ENCODE measurements at places on chromosomes 4 and X.
A peak's percentile ranks its signal among the peaks of the same experiment; 100 is the strongest.

DNA sequence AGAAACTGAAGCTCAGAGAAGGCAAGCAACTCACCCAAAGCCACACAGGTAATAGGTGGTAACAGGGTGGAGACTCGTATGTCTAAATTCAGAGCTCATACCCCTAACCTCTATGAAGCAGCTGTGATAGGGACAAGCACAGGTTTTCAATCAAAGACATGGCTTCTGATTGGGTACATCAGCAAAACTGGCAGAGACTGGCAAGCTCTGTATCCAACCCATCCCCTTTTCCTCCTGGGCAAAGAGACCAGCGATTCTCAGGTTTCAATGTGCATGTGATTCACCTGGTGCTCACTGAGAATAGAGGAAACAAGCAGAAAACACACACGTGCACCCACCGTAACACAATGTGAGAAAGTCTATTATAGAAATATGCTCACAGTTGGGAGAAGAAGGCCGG lies 153.0 kb downstream of the SMIM20 start:
- DNase-seq = no peak

GRCh38 chrX:20211261-20211786 lies 55.4 kb downstream of the RPS6KA3 start:
- no peak for DNase-seq

DNA sequence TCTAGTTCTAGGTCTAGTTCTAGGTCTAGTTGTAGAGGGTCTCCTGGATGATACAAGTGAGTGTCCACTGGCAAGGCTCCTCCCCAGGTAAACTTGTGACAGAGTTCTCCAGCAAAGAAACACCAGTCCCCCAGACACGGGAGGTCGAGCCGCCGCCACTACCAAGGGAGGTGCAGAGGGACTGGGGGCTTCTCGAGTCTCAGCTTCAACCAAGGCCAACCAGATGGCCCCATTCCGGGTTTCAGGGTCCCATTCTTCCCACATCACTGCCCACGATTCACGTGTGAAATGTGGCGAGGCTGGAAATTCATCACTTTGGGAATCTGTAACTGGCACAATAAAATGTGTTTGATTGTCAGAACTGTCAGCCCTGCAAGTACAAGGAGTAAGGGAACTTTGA lies 37.5 kb downstream of the TKTL1 start:
- no peak for DNase-seq

- DNase-seq = no peak
Observed at GRCh38 chr4:86919561-86920223, 15.1 kb upstream of the AFF1 start.

DNA sequence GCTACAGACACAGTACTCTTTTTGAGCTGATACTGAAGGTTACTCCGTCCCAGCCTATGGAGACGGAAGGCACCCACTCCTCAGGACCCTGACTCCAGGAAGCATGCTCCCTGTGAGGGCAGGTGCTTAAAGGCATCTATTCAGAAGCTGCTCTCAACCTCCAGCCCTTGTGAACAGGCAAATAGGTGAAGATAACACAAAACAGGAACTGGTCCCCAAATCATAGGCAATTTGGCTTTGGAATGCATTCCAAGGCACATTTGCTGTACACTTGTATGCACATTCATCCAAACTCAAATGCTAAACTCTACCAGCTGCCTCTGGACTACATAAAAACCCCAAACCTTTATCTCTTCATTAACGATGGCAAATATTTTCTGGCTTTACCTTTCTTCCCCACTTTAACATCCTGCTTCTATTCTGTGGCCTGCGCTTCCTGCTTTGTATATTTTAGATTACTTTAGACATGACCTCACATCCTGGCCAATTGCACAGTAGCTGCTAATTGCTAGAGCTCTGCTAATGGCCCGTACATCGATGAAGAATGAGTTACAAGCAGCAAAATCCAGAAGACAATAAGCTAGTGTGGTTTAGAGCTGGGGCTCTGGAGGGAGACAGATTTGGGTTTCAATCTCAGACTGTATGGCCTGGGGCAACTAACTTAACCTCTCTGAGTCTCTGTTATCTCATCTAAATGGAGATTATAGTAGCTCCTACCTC lies 3.2 kb downstream of the SEL1L3 start:
- no peak for DNase-seq

DNA sequence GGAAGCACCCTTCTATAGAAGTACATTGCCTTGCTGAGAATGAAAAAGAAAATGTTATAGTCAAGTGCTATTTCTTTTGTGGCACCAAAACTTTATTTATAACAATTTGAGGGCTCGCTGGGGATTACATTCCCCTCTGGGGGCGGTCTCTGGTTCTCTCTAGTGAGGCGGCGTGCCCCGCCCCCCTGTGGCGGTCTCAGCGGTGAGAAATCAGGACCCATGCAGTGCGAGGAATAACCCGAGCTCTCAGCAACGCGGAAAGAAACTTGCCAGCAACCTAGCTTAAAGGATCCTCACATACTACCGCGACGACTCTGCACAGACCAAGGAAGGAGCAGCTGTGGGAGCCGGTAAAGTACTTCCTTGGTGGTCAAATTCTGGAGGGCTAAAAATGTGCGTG lies 83.4 kb upstream of the SHISA3 start:
- DNase-seq = no peak

DNA sequence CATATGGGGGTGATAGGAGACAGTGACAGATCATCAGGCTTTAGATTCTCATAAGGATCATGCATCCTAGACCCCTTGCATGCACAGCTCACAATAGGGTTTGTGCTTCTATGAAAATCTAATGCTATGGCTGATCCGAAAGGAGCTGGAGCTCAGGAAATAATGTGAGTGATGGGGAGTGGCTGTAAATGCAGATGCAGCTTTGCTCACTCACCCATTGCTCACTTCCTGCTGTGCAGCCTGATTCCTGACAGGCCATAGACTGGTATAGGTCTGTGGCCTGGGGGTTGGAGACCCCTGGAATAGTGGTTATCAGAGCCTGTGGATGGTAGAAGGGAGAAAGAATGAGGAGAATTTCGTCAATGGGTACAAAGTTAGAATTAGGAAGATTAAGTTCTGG lies 2751.1 kb downstream of the ARAP2 start:
- DNase-seq = no peak

DNA sequence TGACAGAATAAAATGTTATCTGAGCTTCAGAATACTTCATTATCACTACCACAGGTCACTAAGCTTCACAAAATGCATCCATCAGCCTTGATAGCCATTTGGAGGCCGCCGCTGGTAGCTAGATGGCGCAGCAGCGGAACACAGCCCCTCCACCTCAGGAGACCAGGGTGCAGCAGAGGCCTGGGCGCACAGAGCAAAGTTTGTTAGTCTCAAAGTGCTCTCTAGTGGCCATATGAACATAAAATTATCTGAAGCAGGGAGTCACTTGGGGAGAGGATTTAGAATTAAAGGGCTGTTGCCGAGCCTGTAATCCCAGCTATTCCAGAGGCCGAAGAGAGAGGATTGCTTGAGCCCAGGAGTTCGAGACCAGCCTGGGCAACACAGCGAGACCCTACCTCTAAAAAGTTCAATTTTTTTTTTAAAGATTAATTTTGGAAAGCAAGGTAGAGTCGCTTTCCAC lies 8.1 kb upstream of the DCTD start:
- DNase-seq = peak; percentile 94

DNA sequence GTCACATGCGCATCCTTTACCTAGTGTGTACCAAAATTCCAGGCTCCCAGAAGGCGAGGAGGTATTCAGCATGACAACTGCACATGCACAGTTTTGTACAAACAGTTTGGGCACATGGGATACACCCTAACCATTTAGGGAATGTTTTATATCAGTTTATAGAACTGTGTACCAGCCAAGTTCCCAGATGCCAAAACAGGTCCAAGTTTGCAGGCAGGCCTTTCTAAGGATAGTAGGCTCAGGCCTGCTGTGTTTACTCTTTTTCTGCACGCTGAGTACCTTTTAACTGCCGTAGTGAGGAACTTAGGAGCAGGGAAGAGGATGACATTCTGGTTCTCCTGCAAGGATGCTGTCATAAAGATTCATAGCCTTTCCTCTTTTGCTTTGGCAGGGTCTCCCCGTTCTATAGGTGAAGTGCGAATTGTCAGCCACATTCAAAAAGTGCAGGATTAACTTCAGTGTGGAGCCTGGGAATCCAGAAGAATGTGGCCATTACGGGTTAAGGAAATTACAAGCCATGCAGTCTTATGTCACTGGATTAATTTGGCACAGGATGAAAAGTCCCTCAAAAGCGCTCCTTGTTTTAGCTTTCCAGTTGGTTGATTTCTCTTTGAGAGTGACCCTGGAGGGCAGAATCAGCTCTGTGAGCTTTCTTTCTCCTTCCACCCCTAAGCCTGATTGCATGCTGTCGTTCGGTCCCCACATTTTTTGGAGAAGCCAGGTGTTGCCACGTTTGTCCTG lies 259.8 kb downstream of the ARHGAP10 start:
- no peak for DNase-seq

GRCh38 chrX:70201732-70202131 lies 24.4 kb downstream of the DGAT2L6 start:
- no peak for DNase-seq

DNA sequence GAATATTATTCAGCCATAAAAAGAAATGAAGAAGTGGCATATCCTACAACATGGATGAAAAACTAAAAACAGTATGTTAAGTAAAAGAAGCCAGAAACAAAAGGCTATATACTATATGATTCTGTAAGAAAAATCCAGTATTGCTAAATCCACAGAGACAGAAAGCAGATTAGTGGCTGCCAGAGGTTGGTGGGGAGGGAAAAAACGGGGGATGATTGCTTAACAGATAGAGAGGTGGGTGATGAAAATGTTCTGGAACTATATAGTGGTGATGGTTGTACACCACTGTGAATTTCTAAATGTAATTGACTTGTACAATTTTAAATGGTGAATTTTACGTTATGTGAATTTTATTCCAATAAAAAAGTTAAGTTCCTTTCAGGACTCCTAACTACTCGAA lies 157.6 kb upstream of the SH3RF1 start:
- DNase-seq = no peak

DNA sequence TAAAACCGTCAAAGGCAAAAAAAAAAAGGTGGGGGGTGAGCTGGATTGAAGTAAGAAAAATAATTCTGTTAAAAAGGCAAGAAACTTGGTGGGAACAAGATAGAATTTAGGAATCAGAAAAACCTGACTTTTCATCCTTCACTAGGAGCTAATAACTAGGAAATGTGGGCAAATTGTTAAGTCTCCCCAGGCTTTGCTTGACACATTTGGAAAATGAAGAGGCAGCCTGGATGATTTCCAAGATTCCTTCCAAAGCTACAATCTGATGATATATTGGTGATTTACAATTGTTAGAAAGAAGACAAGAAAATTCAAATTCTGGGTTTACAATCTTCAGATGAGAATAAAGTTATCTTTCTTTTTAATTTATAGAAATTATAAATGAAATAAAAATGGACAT lies 1062.5 kb downstream of the ADGRL3 start:
- DNase-seq = no peak

GRCh38 chr4:82529322-82529721 lies 32.5 kb downstream of the TMEM150C start:
- no peak for DNase-seq

DNA sequence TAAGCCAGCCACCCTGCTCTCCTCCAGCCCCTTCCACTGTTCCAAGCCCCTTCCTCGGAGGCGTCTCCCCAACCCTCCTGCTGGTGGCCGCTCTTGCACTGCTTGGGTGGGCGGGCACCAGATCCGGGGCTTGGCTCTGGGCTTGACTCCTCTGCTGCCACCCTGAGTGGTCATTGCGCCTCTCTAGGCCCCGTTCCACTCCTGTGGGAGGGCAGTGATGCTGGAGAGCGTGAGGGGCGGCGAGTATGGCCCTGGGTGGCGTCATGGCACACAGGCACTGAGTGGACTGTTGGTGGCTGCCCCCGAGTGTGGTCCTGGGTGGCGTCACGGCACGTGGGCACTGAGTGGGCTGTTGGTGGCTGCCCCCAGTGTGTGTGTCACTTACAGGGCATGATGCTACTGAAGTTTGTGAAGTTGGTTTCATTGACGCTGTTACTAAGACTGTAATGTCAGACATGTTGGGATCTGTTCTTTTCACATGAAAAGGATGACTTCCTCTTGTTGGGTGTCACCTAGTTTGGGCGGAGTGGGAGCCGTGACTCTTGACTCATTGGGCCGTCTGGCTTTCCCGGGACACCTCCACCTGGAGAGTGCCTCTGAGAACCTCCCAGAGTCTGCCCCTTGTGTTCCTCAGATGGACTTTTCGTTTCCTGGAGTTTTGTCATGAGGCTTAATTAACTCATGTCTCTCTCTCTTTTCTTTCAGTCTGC lies 55.9 kb upstream of the HGFAC start:
- no peak for DNase-seq

- no peak for DNase-seq
Observed at GRCh38 chr4:4980621-4981230, 38.5 kb downstream of the CYTL1 start.

DNA sequence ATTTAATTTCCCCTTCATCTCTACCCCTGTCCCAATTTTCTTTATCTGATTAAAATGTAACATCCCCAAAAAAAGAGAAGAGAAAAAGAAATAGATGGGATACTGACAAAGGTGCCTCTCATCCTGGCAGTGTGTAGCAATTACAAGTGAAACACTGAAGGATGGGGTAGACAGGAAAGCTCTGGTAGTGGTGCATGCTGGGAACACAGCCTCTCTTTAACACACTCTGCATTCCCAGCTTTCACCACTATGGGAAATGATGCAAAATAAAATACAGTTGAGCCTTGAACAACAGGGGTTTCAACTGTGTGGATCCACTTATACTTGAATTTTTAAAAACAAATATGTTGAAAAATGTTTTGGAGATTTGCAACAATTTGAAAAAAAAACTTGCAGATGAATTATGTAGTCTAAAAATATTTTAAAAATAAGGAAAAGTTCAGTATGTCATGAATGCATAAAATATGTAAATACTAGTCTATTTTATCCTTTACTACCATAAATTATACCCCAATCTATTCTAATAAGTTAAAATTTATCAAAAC lies 239.2 kb upstream of the DDX53 start:
- no peak for DNase-seq

- no peak for DNase-seq
Observed at GRCh38 chrX:100643956-100644860, at the start of gene SRPX2. SRPX2 (plus strand) TSS chrX:100644199; CDS start chrX:100646323, 2,124 bp downstream.

GRCh38 chr4:21827575-21827974 lies 121.0 kb downstream of the KCNIP4 start:
- DNase-seq = no peak

DNA sequence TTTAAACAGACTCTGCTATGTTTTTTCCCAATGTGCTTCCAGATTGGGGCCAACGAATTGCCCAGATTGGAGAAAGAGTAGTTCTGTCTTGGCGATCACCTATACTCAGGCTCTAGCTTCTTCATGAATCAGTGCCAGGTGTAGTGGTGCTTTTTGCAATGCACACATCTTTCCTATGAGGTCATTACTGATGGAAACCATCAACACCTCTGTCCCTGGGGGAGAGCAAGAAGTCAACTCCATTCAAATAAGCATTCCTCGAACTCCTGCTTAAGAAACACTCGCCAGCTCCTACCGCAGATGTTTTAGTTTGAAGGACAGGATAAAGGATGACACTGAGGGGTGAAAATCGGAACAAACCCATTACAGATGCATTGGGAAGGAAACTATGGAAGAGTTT lies 156.5 kb upstream of the DKK2 start:
- no peak for DNase-seq

DNA sequence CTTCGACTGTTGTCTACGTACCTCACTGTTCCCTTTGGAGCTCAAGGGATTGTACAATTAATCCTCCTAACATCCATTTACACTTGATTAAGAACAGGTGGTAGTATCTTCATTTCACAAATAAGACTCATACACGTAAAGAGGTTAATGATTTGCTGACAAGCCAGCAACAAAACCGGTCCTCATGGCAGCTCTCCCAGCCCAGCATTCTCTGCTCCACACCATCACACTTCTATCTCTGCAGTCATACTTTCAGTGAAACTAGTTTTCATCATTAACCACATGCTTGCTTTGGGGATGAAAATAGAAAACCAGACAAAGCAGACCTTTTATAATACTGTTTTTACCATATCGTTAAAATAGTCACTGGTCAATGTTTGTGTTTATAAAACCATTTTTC lies 28.7 kb upstream of the CASK start:
- DNase-seq = no peak
